ENCODE measurements at places on chromosomes 16 and 17.

- no peak for DNase-seq
Observed at GRCh38 chr16:66914541-66914940, 4.1 kb downstream of the CDH16 start.

- peak; percentile 93 for DNase-seq
Observed at GRCh38 chr17:72407336-72407909, 286.6 kb downstream of the SOX9 start.

DNA sequence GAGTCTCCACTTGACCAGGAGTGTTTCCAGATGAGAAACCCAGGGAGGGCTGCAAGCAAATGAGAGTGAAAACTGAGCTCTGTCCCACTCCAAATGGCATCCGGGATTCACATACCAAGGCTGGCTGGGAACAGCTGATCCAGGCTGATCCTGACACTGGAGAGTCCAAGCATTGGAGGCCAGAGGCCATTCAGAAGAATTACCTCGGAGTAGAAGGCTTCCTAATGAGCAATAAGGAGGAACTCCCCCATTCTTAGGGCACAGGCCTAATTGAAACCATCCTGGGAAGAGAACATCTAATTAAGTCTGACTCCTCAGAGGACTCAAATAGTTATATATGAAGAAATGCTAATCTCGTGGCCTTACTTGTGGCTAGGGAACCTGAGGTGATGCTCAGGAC lies 142.8 kb downstream of the PRKCA start:
- DNase-seq = no peak

GRCh38 chr17:41801374-41802271 lies 10.1 kb downstream of the P3H4 start:
- DNase-seq = no peak

GRCh38 chr17:44932787-44933097 lies 14.8 kb downstream of the KIF18B start:
- no peak for DNase-seq

DNA sequence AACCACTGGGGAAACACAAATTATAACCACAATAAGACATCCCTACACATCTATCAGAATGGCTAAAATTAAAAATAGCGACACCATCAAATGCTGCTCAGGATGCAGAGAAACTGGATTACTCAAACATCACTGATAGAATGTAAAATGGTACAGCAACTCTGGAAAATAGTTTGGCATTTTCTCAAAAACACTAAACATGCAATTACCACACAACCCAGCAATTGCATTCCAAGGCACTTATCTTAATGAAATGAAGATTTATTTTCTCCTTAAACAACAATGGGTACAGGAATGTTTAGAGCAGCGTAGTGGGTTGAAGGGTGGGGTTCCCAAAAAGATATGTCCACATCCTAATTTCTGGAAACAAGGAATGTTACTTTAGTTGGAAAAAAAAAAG lies 309.0 kb upstream of the PMFBP1 start:
- peak; percentile 42 for DNase-seq

DNA sequence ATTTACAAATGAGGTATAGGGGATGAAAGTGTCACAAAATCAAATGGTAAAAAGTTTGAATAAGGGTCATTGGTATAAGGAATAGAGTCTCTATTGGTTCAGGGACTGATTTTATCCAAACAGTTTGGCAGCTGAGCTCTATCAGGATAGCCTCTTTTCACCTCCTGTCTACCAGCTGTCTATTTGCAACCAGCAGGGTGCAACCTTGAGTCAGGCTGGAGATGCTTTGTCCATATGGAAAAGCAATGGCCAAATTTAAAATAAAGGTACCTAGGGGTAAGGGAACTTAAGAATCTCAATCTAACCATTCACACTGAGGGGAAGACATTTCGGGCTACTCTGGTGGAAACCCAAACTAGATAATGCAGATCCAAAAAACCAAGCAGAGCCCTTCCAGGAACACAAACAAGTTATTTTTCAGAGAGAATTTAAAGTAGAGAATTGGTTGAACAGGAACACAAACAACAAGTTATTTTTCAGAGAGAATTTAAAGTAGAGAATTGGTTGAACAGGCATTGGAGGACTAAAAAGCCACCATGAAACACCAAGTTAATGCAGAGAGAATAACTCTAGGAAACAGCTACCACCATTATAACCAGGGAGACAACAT lies 12.6 kb upstream of the CA10 start:
- no peak for DNase-seq

GRCh38 chr17:18226284-18226945 lies 980 bp downstream of the LLGL1 start:
- DNase-seq = no peak

GRCh38 chr17:39113871-39114270 lies 37.6 kb downstream of the PLXDC1 start:
- no peak for DNase-seq

DNA sequence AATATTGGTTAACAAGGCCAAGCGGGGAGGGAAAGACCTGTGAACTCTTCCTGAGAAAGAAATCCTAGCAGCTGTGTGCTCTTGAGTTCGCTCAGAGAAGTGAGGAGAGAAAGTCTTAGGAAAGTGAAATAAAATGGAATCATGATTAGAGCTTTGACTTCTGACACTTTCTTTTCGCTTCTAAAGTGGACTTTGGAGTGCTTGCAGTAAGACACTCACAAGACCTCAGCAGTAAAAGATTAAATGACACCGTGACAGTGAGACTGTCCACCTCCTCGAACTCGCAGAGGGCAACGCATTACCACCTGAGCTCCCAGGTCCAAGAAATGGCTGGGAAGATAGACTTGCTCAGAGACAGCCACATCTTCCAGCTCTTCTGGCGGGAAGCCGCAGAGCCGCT lies 71.2 kb downstream of the RNF213 start:
- DNase-seq = no peak

GRCh38 chr17:55561973-55562495 lies 50.8 kb upstream of the SMIM36 start:
- DNase-seq = no peak

- DNase-seq = no peak
Observed at GRCh38 chr17:81832608-81833159, 407 bp downstream of the MCRIP1 start.

DNA sequence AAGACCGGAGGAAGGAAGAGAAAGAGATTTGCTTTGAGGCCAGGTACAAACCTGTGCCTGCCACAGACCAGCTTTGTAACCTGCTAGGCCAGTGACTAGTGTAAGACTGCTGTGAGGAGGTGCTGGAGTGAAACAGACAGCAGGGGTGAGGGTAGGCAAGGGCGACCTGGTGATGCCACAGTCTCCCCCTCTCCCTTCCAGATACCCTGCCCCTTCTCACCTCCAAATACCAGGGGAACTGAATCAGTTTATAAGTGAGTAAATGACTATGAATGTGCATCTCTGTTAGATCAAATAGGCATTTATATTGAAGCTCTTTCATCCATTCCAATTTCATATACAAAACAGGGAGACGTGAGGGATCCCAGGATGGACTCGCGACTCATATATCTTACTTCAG lies 9.4 kb downstream of the SEC14L1 start:
- no peak for DNase-seq

- DNase-seq = no peak
Observed at GRCh38 chr17:37220607-37220953, 155.2 kb upstream of the C17orf78 start.

DNA sequence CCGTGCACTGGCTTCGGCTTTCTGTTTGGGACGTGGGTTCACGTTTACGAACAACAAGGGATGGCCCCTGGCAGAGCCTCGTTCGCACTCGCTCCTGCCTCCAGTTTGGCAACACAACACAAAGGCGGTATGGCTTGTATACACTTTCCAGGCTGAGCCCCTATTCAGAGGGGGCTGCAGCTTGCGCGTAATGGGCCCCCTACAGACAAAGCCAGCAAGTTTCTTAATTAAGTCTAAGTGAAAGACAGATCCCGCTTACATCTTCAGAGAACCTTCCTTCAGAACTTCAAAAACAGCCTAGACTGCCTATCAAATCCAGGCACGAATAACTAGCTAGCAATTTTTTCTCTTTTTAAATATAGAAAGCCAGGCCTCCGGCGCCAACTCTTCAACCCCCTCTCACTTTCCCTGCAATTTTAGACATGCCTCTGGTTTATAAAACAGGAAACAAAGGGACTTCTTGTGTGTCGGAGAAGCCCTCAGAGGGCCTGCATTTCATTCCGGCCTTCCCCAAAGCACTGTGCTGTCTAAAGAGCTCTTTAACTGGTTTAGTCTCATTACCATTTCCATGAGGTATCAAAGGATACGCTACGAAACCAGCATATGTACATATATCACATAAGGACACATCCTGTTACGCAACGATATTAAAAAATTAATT lies 244.9 kb downstream of the STX8 start:
- DNase-seq = no peak

DNA sequence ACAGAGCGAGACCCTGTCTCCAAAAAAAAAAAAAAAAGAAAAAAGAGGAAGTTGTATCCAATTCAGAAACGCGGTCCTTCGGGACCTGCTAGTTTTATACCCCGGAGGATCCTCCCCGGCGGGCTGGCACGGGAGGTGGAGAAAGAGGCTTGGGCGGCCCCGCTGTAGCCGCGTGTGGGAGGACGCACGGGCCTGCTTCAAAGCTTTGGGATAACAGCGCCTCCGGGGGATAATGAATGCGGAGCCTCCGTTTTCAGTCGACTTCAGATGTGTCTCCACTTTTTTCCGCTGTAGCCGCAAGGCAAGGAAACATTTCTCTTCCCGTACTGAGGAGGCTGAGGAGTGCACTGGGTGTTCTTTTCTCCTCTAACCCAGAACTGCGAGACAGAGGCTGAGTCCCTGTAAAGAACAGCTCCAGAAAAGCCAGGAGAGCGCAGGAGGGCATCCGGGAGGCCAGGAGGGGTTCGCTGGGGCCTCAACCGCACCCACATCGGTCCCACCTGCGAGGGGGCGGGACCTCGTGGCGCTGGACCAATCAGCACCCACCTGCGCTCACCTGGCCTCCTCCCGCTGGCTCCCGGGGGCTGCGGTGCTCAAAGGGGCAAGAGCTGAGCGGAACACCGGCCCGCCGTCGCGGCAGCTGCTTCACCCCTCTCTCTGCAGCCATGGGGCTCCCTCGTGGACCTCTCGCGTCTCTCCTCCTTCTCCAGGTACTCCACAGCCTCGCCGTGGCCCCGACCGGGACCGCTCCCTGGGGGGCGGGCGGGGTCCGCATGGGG lies at the start of gene CDH3:
Gene CDH3 (plus strand): TSS at position 596 of the 779 bp plus-strand sequence. CDS start 70 bp downstream, at position 666.
- DNase-seq = no peak

GRCh38 chr16:89506113-89506504 lies 2.1 kb upstream of the SPG7 start:
- no peak for DNase-seq

- no peak for DNase-seq
Observed at GRCh38 chr17:59764292-59764741, 56.9 kb downstream of the VMP1 start.

DNA sequence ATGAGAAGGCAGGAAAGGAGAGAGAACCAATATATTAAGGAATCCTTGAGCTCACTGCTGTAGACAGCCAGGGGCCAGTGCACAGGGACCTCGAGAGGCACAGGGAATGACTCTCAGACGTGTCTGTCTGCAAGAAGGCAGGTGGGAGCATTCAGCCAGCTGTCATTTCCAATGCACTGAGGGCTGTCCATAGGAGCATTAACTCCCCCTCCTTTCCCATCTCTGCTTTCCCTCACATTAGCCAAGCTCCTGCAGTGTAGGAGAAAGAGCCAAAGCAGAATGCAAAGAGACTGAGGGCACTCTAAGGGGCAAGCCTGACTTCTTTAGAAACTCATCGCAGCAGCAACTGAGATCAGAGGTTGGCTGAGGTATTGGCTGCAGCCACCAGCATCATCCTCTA lies 218.3 kb downstream of the CDH13 start:
- DNase-seq = no peak

DNA sequence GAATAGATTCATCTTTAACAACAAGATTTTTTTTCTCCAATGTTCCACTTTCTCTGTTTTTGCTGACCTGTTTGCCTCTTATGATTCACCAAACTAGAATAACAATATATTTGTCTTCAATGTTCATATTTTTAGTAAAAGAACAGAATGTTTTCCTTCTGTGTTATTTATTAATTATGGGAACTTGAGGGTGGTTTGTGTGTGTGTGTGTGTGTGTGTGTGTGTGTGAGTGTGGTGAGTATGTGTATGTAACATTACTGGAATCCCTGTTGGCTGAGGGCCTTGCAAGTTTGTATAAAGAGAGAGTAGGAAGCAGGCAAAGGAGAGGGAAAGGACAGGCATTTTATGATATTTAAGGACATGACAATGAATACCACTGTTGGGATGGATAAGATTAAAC lies 13.8 kb downstream of the STXBP4 start:
- DNase-seq = no peak

GRCh38 chr17:63033142-63033541 lies 67.1 kb downstream of the TANC2 start:
- DNase-seq = no peak

DNA sequence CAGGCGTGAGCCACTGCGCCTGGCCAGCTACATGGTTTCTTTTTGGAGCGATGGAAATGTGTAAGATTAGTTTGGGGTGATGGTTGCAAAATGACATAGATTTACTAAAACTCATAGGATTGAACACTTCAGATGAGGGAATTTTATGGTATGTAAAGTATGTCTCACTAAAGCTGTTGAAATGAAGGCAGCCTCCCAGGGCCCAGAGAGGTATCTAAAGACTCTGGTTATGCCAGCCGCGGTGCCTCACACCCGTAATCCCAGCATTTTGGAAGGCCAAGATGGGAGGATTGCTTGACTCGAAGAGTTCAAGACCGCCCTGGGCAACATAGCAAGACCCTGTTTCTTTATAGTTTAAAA lies 254.9 kb downstream of the PARN start:
- DNase-seq = no peak

DNA sequence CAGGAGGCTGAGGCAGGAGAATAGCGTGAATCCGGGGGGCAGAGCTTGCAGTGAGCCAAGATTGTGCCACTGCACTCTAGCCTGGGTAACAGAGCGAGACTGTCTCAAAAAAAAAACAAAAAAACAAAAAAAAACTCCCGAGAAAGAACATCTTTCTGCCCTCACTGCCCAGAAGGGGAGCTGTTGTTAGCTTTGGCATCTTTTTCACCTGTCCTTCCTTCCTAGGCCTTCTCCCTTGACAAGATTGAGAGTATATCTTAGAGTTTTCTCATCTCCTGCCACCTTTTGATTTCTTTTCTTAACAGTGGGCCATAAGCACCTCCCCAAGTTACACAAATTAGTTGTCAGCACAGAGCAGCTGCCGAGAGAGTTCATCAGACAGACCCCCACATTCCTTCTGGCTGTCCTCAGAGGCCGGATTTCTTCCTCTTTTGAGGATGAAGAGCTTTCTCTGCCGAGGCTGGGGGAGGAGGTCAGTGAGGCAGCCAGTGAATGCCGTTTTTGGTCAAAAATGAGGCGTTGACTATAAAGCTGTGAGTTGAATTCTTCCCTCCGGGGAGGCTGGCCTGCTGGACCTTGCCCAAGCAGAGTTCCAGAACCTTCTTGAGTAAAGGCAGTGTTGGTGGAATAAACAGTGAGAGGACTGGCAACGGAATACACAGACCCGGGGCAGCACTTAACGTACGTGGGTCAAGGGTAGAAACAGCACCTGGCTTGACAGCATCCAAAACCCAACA lies 127.0 kb downstream of the ABCC6 start:
- peak; percentile 25 for DNase-seq

- no peak for DNase-seq
Observed at GRCh38 chr17:18332909-18333489, 17.9 kb downstream of the SMCR8 start.
